Natural killer cell treated with Interleukin-12 subunit alpha and Interleukin-12 subunit beta and Interleukin-15 and Interleukin-18, amount 100 ng/mL, for 72 hours (primary cell): ENCODE measurements at places on chromosomes 6 and 20.

DNA sequence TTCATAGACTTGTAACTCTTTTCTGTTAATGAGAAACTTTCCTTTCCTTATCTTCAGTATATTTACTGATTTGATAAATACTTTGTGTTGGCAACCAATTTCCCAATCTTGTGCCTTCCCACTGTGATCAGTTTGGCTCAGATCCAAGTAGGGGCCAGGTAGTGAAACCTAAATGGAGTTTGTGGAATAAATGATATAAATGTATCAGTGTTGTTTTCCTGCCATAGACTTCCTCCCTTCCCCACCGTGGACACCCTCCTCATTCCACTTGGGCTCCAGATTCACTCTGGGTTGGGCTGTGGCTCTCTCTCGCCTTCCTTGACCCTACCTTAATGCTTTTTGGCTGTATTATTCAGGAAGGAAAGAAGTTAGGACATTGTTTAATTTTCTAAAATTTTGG, 1.3 kb downstream of the ZKSCAN3 start:
- no peak for DNase-seq

GRCh38 chr20:61960836-61961235, 104.8 kb downstream of the TAF4 start:
- DNase-seq, result no peak

- DNase-seq, result no peak
These were observed 498.9 kb upstream of the EPHA7 start for GRCh38 chr6:93918258-93918657.

GRCh38 chr6:13273931-13274706, 54.2 kb downstream of the TBC1D7 start:
- peak; percentile 69 for DNase-seq

DNA sequence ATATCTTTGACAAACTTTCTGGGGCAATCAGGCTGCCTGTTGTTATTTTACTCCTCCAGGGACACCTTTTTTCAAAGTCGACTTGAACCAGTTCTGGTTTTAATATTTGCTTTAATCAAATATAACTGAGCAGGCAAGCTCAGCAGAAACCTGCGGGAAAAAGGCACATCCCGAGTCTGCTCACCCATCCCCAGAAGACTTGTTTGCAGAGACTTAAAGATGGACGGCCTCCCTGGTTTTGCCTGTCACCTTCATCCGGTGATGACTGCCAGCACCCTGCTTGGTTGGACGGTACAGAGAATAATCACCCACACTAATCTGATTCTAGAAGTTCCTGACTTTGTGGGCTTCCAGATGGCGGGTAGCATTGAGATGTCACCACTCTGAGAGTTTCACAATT, 36.8 kb downstream of the PPP1R3G start:
- no peak for DNase-seq

GRCh38 chr20:733861-734260, 34.4 kb downstream of the SLC52A3 start:
- DNase-seq, result no peak

GRCh38 chr6:120077489-120077888, 727.9 kb upstream of the MAN1A1 start:
- DNase-seq, result no peak

- DNase-seq, result peak; percentile 31
These were observed 54.8 kb downstream of the DSTN start for GRCh38 chr20:17624551-17625245.
